ENCODE measurements at places on chromosomes 5 and 9. TPM values are rescaled to one million over a fixed set of nuclear protein-coding genes. Genes with fewer than 3 reads are reported as not detected.

The LCN6 gene
- not detected for polyA plus RNA-seq

GRCh38 chr9:81758123-81758797, 68.9 kb upstream of the TLE1 start:
- no peak for DNase-seq

- DNase-seq: no peak
Observed at GRCh38 chr9:106869458-106869857, 6.5 kb downstream of the ZNF462 start.

DNA sequence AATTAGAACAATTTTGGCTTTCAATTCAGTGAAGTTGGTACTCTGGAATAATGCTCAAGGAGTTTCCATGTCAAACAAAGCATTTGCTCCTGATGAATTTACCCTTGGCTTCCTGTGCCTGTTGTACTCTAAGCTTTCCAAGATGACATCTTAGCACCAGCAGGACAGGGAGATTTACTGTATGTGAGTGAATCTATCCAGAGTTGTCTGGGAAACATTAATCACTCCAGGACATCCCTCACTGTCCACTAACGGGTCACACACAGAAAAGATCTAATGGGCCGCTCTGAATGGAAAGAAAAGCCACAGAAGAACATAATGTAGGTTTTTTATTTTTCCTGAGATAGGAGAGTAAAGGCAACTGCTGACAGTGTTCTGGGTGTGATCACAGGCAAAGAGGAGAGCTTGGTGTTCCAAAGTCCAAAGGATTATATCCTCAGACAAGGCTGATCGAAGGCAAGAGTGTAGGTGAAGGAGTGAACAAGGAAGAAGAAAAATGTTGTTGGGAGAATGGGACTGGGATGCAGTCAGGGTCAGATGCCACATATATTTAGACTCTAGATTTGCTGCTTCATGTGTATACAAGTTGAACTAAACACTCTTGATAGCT, 167.7 kb upstream of the RPS23 start:
- no peak for DNase-seq

DNA sequence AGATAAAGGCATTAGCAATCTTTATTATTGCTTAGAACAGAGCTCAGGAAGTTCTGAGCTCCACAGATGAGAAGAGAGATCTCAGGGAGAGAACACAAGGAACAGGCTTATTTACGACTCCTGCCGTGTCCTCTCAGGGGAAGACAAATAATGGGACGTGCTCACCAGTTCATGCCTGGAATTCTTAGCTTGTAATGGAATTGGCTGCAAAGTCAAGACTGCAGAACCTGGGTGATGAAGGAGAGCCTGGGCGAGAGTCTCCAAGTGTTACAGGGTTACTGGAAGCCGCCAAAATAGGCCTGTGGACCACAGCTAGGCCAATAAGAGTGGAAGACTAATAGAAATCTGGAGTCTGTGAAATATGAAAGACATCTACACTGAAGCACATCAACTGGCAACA, 174.5 kb upstream of the ADAMTSL1 start:
- DNase-seq: no peak

- DNase-seq: no peak
Observed at GRCh38 chr5:78562714-78563330, 85.8 kb downstream of the LHFPL2 start.
